Immature natural killer cell (primary cell): ENCODE measurements at places on chromosomes 1 and 21. TPM values are rescaled to one million over a fixed set of nuclear protein-coding genes. Genes with fewer than 3 reads are reported as not detected.

The C1orf74 gene
- polyA plus RNA-seq = not detected

The CR1L gene
- polyA plus RNA-seq = not detected

The CRABP2 gene
- polyA plus RNA-seq = not detected

The KCND3 gene
- polyA plus RNA-seq = 0.35 TPM

The CFHR1 gene
- polyA plus RNA-seq = not detected

The SLC5A9 gene
- polyA plus RNA-seq = not detected

- H3K4me3 ChIP-seq = no peak overlapping the region
- no peak overlapping the region for H3K27ac ChIP-seq
- DNase-seq = no peak
- no peaks in the 10 kb centered on the region for H3K36me3 ChIP-seq
- H3K27me3 ChIP-seq = peaks cover 2% of the 10 kb centered on the region
Measured at GRCh38 chr1:232327899-232328298, 302.0 kb downstream of the SIPA1L2 start.

DNA sequence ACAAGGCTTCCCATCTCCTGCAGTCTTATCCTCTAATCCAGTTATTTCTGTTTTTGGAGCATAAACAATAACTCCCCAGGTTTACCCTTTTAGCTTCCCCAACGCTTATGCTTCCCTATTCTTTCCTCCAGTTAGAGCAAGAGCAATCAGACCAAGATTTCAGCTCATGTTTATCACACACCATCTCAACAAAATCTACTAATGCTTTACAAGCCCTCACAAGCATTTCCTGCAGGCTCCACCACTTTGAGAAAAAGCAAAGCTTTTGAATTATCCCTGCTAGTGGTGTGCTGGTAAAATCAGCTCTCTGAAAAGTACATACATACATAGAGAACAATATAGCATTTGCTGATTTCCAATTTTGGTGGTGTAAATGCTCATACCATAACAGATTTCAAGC is 92.9 kb downstream of the EDEM3 start:
- H3K27me3 ChIP-seq = peaks cover 2% of the 10 kb centered on the region
- no peak overlapping the region for H3K4me3 ChIP-seq
- no peak overlapping the region for H3K27ac ChIP-seq
- peaks cover 14% of the 10 kb centered on the region for H3K4me1 ChIP-seq
- H3K36me3 ChIP-seq = no peaks in the 10 kb centered on the region

GRCh38 chr21:22763442-22763841 is 1765.2 kb downstream of the NCAM2 start:
- no peak overlapping the region for H3K27ac ChIP-seq
- no peaks in the 10 kb centered on the region for H3K4me1 ChIP-seq
- peaks cover 2% of the 10 kb centered on the region for H3K27me3 ChIP-seq

DNA sequence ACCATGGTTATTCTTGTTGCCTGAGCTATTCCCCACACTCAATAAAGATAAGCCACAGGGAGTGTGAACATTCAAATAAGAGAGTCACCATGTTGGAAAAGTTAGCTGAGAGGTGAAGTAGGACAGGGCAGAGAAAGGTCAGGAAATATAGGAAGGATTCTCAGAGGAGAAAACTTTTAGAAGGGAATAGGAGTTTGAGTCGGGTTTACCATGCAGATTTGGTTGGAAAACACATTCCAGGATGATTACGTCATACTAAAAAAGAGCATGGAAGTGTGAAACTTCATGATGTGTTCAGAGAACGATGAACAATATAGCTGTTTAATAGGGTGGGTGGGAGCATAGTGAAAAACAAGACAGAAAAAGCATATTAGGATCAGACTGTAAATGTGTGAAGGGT is 1125.3 kb upstream of the ADGRL2 start:
- no peaks in the 10 kb centered on the region for H3K27me3 ChIP-seq
- no peak overlapping the region for H3K4me3 ChIP-seq
- H3K27ac ChIP-seq = no peak overlapping the region
- no peak for DNase-seq
- H3K4me1 ChIP-seq = no peaks in the 10 kb centered on the region

DNA sequence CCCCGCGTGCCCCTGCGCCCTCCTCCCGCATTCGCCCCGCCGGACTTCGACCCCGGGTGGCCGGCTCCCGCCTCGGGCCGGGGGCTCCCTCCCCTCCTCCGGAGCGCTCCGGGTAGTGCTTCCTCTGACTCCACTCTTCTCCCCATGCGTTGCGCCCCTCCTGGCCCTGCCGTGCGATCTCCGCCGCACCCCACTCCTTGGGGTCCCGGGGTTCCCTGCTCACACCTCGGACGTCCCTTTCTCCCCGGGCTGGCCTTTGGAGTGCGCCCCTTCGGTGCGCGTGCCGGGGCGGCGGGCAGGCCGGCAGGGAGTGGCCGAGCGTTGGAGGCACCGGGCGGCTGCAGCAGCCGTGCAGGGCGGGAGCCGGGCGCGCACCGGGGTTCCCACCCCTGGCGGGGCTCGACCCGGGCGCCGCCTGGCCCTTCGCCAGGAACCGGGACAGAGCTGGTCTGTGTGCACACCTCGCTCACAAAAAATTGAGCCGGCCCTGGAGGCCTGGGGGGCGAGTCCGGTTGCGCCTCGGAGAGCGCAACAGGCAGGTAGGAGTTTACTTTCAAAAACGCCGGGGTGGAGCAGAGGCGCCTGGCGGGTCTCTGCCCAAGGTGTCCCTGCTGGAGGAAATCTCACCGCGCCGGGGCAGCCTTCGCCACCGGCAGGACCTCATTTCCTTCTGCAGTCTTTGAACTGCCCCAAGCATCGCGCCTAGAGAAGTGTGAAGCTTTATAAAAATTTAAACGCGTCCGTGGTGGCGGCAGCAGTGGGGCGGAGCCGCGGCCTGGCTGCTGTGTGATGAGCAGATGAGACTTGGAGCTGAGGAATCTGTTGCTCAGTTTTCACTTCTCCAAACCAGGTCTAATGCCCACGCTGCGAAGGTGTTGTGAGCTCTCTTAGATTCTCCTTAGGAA is 650 bp downstream of the VANGL1 start:
- peak overlapping the region; percentile 88 for H3K4me3 ChIP-seq
- H3K4me1 ChIP-seq = peaks cover 13% of the 10 kb centered on the region
- H3K27me3 ChIP-seq = peaks cover 10% of the 10 kb centered on the region
- DNase-seq = peak; percentile 80
- H3K27ac ChIP-seq = peak overlapping the region; percentile 97

- no peaks in the 10 kb centered on the region for H3K36me3 ChIP-seq
- no peaks in the 10 kb centered on the region for H3K4me1 ChIP-seq
- no peak overlapping the region for H3K4me3 ChIP-seq
- no peak for DNase-seq
- no peak overlapping the region for H3K27ac ChIP-seq
- H3K27me3 ChIP-seq = no peaks in the 10 kb centered on the region
Measured at GRCh38 chr1:15610167-15610566, 7.1 kb upstream of the DDI2 start.

- no peak for DNase-seq
- no peak overlapping the region for H3K4me3 ChIP-seq
- H3K27me3 ChIP-seq = peaks cover 4% of the 10 kb centered on the region
- H3K36me3 ChIP-seq = no peaks in the 10 kb centered on the region
Measured at GRCh38 chr1:3014443-3015268, 6.6 kb upstream of the ACTRT2 start.

DNA sequence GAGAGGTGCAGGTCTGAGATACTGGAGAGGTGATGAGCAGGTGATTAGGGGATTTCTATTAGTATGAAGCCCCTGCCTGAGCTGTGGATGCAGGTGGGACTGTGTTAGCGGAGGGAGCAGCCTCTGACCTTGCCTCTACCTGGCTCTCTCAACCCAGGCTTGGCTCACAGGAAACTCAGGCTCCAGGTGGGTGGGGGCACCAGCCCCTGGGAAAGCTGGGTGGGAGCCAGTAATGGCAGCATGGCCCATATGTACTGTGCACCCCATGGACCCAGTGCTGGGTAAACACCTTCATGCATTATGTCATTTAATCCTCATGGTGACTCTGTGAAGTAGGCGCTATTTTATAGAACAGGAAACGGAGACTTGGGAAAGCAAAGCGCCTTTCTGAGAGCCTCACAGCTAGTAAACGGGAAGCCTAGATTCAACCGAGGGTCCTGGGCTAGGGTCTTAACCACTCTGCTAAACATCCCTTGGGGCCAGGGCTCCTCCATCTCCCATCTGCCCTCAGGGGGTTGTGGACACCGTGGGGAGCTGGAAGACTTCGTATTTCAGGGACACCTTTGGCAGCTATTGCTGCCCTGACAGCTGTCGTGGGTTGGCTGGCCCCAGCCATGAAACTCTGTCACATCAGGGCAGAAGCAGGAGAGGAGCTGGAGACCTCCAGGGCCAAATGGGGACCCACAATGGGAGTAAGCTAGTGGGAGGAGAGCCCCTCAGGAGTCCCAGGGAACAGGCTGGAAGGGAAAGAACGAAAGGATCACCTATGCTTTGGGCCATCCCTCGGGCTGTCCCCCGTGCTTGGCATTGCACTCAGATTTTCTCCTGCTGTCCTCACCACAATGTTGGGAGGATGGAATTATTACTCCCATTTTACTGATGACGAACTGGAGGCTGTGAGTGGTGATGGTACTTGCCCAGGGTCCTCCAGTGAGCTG is 59.6 kb upstream of the CSF3R start:
- H3K27me3 ChIP-seq = peaks cover 4% of the 10 kb centered on the region
- no peaks in the 10 kb centered on the region for H3K4me1 ChIP-seq
- no peak overlapping the region for H3K4me3 ChIP-seq
- no peak overlapping the region for H3K27ac ChIP-seq

- DNase-seq = peak; percentile 86
- peak within 1 kb of the TSS; percentile 93 for H3K4me3 ChIP-seq
Measured at GRCh38 chr1:197775282-197776262, at the start of gene DENND1B. Gene DENND1B (minus strand): TSS chr1:197775480. CDS start chr1:197775155, 325 bp downstream.

DNA sequence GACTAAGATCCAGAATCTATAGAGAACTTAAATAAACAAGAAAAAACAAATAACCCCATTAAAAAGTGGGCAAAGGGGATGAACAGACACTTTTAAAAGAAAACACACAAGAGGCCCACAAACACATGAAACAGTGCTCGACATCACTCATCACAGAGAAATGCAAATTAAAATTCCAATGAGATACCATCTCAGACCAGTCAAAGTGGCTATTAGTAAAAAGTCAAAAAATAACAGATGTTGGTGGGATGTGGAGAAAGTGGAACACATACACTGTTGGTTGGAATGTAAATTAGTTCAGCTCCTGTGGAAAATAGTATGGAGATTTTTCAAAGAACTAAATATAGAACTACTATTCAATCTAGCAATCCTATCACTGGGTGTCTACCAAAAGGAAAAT is 143.1 kb downstream of the IFI44 start:
- no peaks in the 10 kb centered on the region for H3K36me3 ChIP-seq
- no peak overlapping the region for H3K4me3 ChIP-seq
- no peaks in the 10 kb centered on the region for H3K4me1 ChIP-seq
- H3K27ac ChIP-seq = no peak overlapping the region
- no peak for DNase-seq
